Suppressor macrophage (primary cell): ENCODE measurements at places on chromosomes 4 and X.
A peak's percentile ranks its signal among the peaks of the same experiment; 100 is the strongest.

GRCh38 chr4:52946855-52947254 lies 84.7 kb downstream of the RASL11B start:
- no peak for DNase-seq

GRCh38 chrX:108199691-108200090 lies 108.1 kb downstream of the ATG4A start:
- DNase-seq, result peak; percentile 18

GRCh38 chrX:117038918-117039440 lies 576.2 kb upstream of the CT83 start:
- DNase-seq, result no peak

DNA sequence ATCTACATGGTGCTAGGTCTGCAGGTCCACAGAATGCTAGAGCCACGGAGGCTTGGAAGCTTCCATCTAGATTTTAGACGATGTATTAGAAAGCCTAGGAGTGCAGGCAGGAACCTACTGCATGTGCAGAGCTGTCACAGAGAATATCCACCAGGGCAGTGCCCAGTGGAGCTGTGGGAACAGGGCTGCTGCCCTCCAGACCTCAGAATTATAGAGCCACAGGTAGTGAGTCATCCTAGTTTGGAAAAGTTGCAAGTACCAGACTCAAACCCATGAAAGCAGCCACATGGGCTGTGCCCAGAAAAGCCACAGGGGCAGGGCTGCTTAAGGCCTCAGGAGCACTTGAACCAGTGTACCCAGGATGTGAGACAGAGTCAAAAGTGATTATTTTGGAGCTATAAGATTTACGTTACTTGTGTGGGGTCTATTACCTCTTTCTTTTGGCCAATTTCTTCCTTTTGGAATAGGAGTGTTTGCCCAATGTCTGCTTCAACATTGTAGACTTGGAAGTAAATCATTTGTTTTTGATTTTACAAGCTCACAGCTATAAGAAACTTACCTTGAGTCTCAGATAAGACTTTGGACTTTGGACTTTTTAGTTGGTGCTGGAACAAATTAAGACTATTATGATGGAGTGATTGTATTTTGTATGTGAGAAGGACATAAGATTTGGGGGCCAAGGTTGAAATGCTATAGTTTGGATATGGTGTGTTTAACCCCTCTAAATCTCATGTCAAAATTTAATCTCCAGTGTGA lies 143.5 kb upstream of the CHRDL1 start:
- DNase-seq, result no peak

- no peak for DNase-seq
These were observed 31.4 kb downstream of the BEX3 start for GRCh38 chrX:103407776-103408175.

- DNase-seq, result no peak
These were observed 203.9 kb downstream of the SOWAHB start for GRCh38 chr4:76694056-76694455.

- DNase-seq, result no peak
These were observed 140.5 kb downstream of the SOWAHB start for GRCh38 chr4:76757418-76757939.

DNA sequence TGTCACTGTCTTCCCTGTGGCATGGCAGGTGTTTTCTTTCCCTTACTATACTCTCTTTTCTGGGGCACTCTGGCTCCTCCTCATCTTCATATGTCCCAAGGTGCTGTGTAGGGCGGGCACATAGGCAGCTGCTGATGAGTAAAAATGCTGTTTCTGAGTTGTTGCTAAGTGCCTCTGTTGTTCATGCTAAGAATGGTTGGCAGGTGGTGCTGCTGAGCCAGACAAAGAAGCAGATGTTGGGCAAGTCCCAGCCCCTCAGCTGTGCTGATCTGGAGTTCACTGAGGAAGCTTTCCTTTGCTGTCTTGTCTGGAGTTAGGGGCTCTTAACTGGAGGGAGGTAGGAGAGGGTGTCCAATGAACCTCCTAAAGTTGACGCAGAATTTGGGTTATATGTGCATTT lies 40.6 kb downstream of the HADH start:
- DNase-seq, result peak; percentile 21

DNA sequence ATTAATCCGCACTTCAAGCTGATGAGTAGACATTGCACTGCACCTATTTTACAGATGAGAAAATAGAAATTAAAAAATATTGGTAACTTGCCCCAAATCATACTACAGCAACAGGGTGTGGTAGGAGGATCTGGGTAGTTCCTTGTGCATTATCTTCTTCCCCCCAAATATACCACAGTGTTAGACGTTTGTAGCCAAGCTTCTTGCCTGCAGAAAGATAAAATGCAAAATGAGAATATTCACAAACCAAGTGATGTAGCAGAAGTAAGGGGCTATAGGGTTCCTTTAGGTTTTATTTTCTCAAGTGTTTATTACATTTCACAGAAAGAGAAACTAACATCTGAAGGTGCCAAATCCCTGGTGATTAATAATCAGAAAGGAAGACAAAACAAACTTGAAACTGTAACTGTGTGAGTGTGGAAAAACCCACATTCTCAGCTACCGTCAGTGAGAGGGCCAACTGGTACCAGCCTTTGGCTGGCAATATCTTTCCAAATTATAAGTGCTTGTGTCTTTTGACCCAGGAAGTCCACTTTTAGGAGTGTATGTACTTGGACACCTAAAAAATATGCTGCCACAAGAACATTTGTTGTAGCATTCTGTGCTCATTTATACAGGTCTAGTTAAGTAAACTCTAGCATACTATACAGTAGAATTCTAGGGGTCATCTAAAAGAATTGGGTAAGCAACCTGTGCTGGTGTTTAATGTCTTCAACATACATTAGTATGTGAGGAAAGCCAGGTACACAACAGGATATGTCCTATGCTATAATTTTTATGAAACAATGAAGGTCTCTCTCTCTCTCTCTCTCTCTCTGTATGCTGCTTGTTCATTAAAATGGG lies 6.7 kb upstream of the CD38 start:
- no peak for DNase-seq

- peak; percentile 74 for DNase-seq
These were observed 6.3 kb upstream of the SGMS2 start for GRCh38 chr4:107818301-107818910.

DNA sequence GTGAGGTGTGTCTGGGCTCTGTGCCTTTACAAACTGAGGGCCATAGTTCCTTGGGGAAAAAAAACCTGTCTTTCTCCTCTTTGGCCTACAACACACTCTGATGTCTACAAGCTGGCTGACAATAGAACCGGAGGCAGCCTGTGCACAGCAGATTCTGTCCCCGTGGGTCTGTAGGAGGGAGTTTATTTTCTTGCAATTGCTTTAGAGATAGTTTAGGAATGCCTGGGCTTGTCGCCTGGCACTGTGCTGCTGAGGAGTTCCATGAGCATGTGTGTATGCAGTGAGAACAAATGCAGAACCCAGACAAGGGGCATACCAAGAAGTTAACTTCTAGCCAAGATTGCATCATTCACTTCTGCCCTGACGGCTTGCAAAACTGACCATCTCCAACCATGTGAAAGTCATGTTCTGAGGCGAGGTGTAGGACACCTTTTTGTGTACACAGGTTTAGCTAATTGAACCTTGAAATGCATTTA lies 54.1 kb downstream of the CCNI start:
- DNase-seq, result peak; percentile 50

GRCh38 chr4:73599182-73599581 lies 21.1 kb downstream of the RASSF6 start:
- no peak for DNase-seq

- DNase-seq, result no peak
These were observed 2360.1 kb downstream of the PCDH7 start for GRCh38 chr4:33080275-33080674.

DNA sequence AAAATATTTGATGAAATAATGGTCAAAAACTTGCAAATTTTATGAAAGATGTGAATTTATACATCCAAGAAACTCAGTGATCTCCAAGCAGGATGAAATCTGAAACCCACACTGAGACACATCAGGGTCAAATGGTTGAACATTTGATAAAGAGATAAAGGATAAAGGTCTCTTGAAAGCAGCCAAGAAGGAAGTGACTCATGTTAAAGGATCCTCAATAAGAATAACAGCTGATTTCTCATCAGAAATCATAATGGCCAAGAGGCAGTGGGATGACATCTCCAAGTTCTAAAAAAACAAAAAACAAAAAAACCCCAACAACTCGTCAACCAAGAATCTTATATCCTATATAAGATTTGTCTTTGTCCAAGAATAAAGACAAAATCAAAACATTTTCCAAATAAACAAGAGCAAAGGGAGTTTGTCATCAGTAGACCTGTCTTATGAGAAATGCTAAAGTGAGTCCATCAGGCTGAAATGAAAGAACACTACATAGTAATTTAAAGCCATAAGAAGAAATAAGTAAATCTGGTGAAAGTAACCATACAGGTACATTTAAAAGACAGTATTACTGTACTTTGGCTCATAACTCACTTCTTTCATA lies 121.7 kb downstream of the PDS5A start:
- no peak for DNase-seq

DNA sequence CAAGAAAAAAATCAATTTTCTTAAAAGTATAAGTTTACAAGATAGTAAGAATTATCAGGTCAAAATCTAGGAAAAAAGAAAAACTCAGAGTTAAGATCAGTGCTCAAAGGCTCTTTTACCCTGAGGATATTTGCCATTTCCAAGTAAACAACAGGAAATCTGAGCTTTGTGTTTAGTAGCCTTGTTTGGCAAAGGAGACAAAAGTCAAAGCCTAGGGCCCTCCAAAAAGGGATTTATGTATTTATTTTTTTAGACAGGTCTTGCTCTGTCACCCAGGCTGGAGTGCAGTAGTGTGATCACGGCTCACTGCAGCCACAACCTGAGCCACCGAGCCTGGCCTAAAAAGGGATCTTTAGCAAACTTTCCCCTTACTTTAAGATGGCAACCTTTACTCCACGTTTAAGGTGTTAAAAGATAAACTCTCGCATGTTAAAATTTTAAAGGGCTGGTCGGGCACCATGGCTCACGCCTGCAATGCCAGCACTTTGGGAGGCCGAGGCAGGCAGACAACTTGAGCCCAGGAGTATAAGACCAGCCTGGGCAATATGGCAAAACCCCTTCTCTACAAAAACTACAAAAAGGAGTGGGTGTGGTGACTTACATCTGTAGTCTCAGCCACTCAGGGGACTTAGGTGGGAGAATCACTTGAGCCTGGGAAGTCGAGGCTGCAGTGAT lies 21.3 kb upstream of the OPHN1 start:
- DNase-seq, result no peak

DNA sequence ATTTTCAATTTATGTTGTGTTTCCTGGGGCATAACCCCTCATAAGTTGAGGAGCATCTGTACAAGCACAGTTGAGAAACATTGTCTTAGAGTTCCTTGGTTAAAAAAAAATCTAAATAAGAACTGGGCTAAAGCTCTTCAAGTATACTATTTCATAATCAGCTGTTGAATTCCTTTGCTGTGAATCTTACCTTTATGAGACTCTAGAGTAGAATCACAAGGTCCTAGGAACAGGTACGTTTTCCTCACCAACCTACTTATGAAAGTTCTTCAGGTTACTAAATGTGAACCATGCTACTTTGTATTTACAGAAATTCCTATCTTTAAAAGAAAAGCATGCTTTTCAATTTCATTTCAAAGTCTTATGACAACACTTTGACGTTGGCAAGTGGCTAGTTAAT lies 20.9 kb upstream of the SOD3 start:
- no peak for DNase-seq

DNA sequence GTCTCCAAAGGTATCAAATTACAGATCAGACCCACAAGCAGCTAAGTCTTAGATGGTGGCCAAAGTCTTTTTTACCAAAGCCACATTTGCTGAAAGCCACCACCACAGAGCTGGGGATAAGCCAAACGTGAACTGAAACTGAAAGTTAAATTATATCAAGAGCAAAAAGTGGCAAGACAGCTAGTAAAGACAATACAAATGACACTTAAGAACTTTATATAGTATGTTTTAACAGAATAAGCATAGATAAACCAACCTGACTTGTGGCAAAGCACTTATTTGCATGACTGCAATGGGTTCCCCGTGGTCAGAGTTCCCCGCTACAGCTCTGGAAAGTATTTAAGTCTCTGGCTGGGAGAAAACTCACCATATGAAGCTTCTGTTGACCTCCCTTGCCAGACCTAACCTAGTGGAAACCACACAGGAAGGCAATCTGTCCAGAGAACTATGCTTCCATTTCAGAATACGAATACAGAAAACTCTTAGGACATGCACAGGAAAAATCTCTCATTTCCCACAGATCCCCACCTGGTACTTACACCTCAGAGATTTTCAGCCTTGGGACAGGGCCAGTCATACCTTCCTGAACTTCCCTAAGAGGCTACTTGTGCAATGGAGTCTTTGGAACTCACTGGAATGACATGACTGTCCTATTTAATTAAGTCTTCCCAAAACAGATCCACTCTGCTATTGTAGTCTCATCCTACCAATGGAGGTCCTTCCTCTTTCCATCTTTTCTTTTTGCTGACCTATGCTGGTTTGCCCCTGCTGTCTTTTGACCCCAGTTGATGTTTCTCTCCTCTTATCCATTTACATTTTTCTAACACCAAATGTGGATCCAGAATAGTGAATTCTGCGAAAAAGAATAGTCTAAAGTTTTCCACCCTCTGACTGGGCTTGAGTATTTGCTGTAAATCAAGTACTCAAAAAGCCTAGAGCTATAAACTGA lies 225.1 kb downstream of the NR3C2 start:
- DNase-seq, result peak; percentile 6

DNA sequence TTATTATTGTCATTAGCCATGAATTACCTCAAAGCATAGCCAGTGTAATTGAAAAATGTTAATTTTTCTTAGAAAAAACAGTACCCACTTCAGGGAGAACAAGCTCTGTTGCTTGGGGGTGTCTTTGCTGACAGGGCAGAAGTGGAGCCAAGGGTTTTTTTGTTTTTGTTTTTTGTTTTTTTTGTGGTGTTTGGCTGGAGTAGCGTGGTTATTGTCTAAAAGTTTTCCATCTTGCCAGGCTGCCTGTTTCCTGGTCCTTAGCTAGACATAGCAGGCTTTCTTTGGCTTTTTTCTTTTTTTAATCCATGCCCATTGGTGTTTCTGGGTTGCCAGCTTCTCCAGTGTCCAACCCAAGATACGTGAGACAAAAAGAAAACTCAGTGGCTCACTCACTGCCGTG lies 61.5 kb downstream of the CASP3 start:
- no peak for DNase-seq

- no peak for DNase-seq
These were observed 5.8 kb upstream of the PPP2R3B start for GRCh38 chrX:392575-392846.

- DNase-seq, result no peak
These were observed 1.1 kb downstream of the HCFC1 start for GRCh38 chrX:153970357-153971123.

DNA sequence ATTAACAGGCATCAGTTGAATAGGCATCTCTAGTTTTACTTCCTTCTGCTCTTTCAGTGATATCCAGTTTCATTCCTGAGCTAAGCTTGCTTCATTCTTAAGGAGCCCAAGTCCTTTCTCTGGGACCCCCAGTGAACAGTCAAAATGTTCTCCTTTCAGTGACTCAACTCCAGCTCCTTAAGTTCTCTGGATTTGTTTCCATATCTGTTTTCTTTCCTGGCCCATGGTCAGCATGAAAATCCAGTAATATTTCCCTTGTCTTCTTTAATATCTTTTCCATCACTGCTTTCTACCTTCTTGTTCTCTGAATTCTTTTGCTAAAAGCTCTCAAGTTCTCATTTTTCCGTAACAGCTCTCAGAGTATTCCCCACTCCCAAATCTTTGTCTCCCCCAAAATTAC lies 25.5 kb downstream of the ADGRL3 start:
- no peak for DNase-seq
